ENCODE measurements at places on chromosomes 1 and 21.
A peak's percentile ranks its signal among the peaks of the same experiment; 100 is the strongest.

DNA sequence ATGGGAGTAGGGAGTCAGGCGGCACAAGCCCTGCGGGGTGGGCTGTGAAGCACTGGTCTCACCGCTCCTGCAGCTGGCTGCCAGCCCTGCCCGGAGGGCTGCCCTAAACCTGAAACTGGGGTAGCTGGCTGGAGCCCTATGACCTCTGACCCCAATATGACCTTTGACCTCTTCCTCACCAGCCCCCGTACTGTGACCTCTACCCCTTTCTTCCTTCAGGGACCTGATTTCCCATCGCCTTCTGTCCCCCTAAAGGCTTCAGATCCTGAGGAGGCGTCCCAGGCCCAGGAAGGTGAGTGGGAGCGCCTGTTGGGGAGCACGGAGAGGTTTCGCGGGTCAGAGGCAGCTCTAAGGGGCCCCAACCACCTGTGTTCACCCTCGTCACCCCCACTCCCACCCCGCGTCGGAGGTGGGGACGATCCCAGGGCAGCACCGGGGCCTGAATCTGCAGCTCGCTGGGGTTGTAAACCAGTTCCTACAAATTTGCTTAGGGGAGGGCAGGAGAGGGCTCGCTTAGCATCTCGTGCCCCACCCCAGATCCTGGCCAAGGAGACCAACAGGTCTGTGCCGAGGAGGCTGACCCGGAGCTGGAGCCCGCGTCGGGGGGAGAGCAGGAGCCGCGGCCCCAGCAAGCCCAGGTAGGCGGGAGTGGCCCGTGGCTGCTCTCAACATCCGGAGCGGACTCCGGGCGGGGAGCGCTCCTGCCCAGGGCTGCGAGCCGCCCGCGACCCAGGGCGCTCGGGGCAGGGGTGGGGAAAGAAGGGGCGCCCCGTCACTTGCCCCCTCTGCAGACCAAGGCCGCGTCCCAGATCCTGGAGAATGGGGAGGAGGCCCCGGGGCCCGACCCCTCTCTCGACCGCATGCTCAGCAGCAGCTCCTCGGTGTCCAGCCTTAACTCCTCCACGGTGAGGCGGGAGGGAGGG lies 7.3 kb downstream of the SYTL1 start:
- no peak for DNase-seq

DNA sequence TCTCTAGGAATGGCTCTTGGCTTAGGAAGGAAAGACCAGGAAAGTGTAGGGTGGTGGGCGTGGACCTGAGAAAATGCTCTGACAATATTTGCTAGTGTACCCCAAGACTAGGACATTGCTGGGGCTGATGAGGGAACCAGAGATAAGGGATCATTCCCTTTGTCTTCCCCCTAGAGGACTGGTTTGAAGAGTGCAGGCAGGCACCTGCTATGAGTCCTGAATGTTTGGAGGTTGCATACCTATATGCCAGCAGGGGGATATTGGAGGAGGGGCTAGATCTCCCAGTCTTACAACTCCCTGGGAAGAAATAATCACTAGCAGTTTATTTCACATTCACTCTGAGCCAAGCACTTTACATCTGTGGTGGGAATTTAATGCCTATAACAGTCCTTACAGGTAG lies 6.0 kb upstream of the BCL10 start:
- no peak for DNase-seq

- no peak for DNase-seq
Measured at GRCh38 chr21:35775778-35776544, 284.4 kb downstream of the SETD4 start.

- DNase-seq: peak; percentile 78
Measured at GRCh38 chr1:39901714-39902459, at the start of gene MYCL. Gene MYCL, minus strand, starts transcription at chr1:39901917. Its CDS starts 483 bp downstream, at chr1:39901434.

GRCh38 chr21:27086186-27086585 lies 119.3 kb upstream of the ADAMTS5 start:
- no peak for DNase-seq

GRCh38 chr1:1080122-1080757 lies 6.1 kb upstream of the RNF223 start:
- no peak for DNase-seq
